CD4-positive, alpha-beta T cell treated with Interleukin-4 for 1 hour (primary cell): ENCODE measurements at places on chromosomes 3 and 15.

- no peak for DNase-seq
Measured at GRCh38 chr3:83034806-83035703, 1273.6 kb upstream of the GBE1 start.

GRCh38 chr3:127114337-127115070 is 78.4 kb upstream of the PRR23E start:
- DNase-seq: no peak

- DNase-seq: no peak
Measured at GRCh38 chr3:134001251-134001650, 28.5 kb downstream of the SLCO2A1 start.

DNA sequence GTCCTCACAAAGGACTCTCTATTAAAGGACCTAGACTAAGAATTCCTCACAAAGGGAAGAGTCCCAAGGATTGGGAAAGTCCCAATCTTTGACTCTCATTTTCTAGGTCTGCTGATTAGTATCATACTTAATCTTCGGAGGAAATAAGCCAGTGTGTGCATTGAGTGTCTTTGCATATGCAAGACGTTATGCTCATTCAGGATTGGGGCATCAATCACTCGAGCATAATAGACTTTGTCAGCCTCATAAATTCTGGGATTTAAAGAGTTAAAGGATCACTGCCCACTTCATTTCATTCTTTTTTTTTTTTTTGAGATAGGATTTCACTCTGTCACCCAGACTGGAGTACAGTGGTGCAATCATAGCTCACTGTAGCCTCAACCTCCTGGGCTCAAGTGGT is 154.3 kb downstream of the RBPMS2 start:
- DNase-seq: no peak

DNA sequence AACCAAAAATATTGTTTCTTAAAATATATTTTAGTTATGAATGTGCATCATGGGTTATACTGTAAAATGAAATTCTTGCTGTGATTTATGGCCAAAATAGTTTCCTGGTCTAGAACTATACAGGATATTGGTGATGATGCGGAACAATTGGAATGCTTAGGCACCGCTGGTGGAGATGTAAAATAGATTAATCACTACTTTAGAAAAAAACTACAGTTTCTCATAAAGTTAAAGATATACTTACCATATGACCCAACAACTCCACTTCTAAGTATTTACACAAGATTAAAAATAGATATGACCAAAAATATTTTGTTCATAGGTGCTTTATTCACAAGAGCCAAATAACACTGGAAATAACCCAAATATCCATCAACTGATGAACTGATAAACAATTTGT is 126.7 kb downstream of the TUSC7 start:
- no peak for DNase-seq

DNA sequence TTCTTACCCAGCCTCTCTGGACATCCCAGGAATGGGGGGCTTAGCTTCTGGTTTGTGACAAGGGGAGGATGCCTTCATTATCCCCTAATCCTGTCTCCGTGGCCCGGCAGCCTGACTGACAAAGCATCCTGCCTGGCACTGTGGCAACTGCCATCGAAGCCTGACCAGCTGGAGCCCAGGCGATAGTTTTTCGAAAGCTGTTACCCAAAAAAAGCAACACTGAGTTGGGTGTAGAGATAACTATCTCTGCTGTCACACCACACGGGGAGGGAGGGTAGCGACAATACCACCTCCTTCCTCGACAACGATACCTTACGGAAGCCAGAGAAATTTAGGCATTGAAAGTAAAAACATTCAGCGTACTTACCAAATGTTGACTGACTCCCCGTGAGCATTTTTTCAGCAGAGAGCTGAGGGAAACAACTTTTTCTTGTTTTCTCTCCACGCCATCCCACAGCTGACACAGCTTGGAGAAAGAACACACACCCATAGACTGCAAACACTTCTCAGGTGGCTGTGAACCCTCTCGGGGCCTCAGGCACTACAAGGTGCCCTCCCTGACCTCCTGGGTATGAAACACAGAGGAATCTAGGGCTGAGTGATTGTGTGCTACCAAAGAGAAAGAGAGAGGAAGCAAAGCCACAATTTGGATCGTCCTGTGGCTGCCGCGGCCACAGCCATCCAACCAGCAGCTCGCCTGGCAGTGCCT is 361.9 kb upstream of the ICE2 start:
- peak; percentile 38 for DNase-seq

DNA sequence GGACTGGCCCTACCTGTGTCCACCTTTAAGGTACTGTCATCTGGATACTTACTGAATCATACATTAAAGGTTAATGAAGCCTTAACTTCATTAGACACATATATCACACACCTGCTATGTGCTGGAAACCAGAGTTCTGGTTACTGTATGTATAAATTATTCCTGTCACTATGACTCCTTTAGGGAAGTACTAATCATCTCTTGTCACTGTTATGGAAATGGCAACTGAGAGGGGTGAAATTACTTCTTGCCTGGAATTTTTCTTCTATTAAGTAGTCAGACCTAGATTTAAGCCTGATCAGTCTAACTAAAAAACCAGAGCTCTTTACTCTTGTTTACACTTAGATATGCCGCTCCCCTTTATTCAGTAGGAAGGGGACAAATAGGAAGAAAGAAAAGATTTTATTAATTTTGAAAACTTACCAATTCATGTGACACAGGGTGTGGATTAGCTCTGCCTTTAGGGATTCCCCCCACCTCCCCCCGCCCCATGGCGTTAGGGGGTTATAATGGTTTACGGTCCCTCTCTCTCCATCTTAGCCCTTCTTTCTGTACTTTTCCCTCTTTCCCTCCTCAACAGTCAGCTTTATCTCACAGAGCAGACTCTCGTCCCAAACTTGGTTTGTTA is 152.5 kb downstream of the KLHL25 start:
- DNase-seq: no peak

- no peak for DNase-seq
Measured at GRCh38 chr15:83973816-83974215, 261.8 kb upstream of the GOLGA6L4 start.

GRCh38 chr3:78304115-78304514 is 1264.2 kb downstream of the ROBO2 start:
- no peak for DNase-seq

DNA sequence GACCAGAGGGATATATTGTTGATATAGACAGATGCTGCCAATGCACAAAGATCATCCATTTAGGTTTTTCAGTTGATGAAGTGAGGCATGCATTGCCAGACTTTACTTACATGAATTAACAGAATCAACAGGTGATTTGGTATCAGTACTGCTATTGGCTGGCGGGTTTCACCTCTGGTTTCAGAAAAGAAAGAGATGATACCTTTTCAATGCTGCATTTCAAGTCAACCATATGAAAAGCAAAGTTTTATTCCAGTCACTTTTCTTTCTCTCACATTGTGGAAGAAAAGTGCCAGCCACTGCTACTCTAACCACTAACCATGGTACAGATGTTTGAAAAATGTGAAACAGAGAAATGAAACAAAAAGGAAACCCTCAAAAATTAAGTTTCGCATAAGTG is 289.1 kb downstream of the TIGIT start:
- no peak for DNase-seq

GRCh38 chr15:56460071-56460470 is 4.9 kb downstream of the MNS1 start:
- no peak for DNase-seq

DNA sequence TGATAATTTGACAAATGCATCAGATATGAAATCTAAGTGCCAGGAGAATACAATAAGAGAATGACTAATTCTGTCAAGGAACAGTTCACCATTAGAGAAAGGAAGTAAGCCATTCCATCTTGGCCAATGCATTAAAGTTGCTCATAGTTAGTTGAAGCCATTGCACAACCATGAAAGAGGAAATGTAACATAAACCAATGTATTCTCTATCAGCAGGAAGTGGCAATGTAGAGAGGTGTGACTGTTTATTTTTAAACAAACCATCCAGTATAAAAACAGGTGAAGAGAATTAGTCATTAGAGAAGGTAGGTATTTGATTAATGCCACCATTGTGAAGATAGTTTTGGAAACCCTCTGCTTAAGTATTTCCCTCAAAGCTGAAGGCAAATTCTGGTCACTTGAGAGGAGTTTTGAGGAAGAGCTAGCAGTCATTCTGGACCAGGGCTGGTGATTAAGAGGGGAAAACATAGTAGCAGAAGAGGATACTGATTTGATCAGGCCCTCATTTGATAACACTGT is 10.7 kb upstream of the ANXA2 start:
- peak; percentile 48 for DNase-seq

- DNase-seq: peak; percentile 79
Measured at GRCh38 chr3:128875556-128876120, 3.8 kb upstream of the ACAD9 start.

- DNase-seq: no peak
Measured at GRCh38 chr15:71291723-71292122, 176.5 kb downstream of the THSD4 start.

- DNase-seq: no peak
Measured at GRCh38 chr3:42612217-42612616, 11.7 kb downstream of the NKTR start.

DNA sequence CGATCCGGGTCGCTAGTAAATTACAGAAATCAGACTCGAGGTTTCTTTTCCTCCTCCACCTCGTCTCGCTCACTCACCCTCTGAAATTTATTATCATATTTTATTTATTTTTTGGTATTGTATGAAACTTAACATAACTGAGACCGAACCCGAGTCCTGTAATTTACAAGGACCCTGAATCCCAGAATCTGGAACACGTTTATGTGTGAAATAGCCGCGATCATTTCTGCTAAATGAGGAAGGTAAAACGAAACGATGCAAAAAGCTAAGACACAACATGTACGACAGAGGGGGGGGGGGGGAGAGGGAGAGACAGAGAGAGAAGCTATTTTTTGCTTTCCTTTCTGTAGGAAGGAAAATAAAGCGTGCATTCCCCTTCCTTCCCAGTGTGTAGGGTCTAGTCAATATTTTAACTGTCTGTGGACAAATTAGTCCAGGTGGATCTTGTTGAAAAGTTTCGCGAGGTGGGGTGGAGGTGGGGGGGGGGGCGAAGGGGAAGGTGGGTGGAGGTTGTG is 1.6 kb downstream of the BBX start:
- peak; percentile 52 for DNase-seq

DNA sequence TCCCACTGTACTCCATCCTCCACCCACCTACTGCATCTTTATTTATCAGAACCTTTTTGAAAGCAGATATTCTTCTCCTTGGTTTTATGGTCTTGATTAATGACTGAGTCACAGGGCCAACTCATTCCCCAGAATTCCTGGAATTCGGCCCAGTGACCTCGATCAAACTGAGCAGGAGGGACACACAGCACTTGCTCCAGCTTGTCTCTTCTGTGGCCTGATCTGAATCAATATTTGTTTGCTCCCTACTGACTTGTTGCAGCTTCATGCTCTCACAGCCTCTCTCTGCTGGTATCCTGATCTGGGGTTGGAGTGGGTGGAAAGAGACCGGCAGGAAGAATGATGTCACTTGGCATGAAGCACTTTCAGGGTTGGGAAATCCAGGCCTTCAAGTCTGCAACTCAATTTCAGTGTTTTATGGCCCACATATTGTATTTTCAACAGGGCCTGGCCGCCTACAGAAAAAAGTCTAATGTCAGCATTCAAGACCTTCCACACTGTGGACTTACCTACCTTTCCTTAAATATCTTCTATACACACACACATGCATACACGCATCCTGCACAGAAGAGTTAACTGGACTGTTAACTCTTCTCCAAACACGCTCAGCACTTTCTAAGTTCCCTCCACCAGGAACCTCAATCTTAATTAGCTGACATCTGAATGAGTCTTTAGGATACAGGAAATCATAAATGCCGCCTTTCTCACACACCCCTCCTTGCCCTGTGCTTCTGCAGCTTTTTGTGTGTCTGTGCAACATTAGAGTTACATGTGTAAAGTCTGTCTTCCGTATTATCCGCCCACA is 4.6 kb downstream of the ANXA2 start:
- no peak for DNase-seq

DNA sequence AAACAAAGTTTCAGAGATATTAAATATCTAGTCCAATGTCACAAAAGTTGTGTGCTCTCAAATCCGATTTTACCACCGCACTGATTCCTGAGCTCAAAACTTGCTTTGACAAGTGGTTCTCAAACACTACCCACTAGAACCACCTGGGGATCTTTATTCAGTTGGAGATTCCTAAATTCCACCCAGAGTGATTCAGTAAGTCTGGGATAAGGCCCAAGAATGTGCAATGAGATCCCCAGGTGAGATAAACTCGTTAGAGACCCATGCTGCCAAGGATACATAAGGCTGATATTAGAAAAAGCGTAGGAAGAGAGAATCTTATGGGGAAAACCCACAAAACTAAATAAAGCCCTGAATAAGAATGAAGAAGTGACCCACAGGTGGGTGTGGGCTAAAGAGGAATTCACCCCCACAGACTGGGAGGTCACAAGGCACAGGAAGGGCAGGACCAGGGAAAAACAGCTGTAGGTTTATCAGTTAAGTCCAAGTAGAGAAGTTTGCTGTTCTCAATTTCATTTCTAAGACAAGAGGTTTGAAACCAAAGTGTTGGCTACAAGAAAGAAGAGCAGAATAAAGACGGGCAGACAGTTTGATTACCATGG is 11.5 kb upstream of the RPS17 start:
- no peak for DNase-seq

DNA sequence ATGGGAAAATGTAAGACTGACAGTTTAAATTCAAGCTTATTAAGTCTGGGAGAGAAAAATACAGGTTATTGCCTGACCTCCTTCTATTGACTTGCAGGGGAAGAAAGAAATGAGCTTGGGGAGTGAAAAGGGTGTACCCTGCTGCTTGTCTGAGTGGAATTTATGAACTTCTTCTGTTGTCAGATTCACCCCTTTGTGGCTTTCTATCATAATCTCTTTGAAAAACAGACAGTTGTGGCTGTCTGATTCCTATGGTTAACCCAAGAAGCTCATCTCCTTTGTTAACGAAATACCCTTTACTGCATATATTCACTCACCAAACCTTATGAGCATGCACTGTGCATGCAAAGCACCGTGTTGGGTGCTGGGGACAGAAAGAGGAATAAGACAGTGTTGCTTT is 22.5 kb downstream of the GPD1L start:
- DNase-seq: no peak

DNA sequence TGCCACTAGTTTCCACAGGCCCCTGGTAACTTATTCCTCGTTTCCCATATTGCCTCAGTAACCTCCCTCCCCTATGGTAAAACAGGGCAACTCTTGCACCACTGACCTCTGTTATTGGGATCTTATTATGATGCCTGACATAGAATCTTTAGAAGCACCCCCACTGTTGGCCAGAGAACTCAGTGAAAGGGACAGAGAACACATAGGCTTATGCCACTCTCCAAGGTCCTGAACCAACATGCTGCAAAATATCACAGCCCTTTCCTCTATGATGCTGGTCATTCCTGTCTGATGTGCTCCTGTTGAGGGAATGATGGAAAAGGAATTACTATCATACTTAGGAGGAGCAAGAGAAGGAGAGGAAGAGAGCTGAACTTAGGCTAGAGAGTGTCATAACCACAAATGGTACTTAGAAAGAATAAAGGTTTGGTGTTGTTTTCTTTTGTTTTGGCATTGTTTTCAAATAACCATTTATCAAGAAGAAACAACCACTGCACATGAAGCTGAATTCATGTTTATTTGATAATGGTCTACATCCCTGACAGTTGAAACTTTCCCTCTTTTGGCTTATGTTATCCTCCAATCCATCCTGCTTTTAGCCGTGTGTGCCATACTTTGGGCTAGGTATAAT is 330.2 kb downstream of the EPHB1 start:
- DNase-seq: no peak

- DNase-seq: no peak
Measured at GRCh38 chr15:40633178-40633577, 39.1 kb downstream of the KNL1 start.
